ENCODE measurements at places on chromosomes 4 and X.

DNA sequence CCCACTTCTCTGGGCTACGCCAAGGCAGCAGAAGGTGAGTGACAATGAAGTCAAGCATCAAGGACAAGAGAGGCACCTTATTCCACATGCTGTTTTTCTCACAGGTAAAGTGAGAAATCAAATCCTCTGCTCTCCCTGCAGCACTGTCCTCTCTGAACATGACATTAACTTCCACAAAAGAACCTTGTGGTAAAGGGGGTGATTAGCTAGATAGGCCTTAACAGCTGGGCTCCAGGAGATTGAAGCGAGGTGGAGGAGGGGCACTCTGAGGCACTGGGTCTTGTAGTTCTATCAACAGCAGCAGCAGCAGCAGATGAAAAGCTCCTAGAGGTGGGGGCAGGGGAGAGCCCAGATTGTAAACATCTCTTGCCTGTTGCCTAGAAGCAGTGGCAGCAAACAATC lies 96.8 kb upstream of the CXXC4 start:
- no peak for DNase-seq

DNA sequence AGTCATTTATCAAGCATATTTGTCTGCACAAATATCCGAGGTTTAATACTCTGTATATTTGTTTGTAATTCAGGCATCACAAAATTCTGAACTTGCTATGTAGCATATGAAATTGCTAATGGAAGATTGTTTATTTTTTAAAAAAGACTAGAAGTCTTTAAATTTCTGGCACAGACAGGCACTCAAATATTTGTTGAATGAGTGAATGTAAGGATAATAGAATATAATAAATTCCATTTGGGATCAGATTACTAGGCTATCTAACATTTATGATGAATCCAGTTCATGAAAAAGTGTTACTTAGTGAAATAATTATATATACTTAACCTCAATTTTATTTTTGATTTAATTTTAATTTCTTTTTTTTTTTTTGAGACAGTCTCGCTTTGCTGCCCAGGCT lies 30.4 kb upstream of the TEC start:
- DNase-seq = no peak

GRCh38 chr4:135418353-135418752 lies 1216.8 kb upstream of the PABPC4L start:
- no peak for DNase-seq

DNA sequence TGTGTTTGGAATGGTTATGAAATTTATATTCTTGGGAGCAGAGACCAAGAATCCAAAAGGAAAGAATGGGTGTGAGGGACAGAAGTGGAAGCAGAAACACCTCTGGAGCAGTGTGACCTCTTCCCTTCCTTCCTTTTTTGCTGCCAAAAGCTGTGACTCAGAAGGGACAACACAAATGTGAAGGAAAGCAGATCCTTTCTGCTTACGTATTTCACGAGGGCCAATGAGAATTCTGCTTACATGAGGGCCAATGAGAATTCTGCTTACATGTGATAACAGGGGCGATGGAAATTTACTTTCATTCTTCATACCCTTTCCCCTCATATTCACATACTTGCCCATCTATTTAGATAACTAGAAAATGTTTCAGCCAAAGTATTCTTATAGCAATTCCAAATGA lies 404.6 kb downstream of the PRDM5 start:
- DNase-seq = no peak

DNA sequence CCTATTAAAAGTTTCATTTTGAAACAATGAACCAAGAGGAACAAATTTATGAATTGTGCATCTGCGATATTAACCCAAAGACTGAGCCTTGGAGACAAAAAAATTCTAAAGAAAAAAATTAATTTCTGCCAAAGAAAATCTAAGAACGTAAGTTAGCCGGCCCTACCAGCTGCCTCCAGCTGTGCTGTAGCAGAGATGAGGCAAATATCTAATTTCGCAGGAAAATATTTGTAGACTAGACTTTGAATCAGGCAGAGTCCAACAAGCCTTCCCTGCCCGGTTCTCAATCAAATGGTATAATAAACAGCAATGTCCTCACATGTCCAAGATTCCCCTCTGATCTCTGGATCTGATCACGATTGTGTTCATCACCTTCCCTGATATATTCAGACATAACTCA lies 21.2 kb upstream of the SMIM20 start:
- no peak for DNase-seq

DNA sequence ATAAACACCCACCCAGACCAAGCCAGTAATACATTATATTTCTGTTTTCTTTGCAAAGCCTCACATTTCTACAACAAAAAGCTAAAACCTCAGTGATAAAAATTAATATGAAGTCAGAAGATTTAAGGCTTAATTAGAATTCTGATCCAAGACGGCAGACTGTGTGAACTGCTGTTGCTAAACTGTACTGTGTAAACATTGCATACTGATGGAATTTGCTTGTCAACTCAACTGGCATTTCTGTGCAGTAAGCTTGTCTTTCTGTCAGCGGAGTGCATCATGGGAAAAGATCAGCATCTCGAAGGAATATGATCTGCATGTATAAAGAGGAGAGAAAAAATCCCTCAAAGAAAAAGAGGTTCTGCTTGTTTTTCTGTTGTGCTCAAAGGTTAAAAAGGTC lies 69.4 kb upstream of the SPANXB1 start:
- DNase-seq = no peak

DNA sequence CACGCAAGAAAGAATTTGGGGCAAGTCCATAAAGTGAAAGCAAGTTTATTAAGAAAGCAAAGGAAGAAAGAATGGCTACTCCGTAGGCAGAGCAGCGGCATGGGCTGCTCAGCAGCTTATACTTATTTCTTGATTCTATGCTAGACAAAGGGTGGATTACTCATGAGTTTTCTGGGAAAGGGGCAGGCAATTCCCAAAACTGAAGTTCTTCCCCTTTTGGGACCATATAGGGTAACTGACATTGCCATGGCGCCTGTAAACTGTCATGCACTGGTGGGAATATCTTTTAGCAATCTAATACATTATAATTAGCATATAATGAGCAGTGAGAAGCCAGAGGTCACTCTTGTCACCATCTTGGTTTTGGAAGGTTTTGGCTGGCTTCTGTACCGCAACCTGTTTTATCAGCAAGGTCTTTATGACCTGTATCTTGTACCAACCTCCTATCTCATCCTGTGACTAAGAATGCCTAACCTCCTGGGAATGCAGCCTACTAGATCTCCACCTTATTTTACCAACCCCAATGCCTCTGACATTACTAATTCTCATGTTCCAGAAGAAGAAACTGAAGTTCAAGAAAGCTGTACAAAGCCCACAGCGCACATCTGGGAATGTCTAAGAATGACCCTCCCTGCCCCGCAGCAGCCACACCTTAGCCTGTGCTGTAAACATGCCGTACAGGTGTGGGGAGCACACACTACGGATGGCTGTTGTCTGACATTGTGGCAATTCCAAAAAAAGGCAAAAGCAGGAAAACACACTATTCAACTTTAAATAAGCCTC lies 18.6 kb downstream of the RXFP1 start:
- DNase-seq = no peak
